ENCODE measurements at places on chromosomes 16 and 17.

- DNase-seq: no peak
Observed at GRCh38 chr17:6941989-6942388, 53.9 kb upstream of the ALOX12 start.

GRCh38 chr16:56354016-56354415 is 71.3 kb downstream of the AMFR start:
- DNase-seq: no peak

DNA sequence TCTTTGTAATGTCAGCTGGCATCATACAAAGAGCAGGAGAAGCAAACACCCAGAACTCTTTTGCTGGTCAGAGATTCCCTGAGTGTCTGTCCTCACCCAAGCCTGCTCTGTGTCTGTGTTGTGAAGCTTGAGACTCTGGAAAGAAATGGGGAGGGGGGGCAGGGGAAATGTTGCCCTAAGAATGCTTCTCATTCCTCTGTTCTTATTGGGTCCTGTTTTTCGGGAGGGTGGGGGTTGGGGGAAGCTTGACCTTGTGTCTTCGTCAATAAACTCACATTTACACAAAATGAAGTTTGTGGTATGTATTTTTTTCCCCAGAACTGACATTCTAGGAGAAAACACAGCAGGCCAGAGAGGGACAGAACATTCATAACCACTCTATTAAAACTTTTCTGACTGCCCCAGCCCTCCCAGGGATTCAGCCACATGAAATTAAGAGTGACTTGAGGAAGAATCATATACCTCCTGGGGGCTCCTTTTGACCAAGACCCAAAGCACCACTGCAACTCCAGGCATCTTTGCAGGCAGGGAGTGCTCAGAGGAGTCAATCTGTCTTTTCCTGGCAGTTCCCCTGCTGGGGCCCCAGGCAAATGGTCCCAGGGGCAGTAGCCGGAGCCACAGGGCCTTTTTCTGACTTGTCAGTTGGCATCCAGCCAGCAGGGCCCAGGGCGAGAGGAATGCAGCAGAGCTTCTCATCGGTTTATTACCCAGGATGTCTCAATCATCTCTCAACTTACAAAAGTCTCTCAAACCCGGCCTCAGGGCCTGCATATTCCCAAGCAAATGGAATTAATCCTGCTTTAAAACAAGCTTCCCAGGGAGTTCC is 5.1 kb upstream of the RASL10B start:
- no peak for DNase-seq

- no peak for DNase-seq
Observed at GRCh38 chr17:63082952-63083351, 116.9 kb downstream of the TANC2 start.

- no peak for DNase-seq
Observed at GRCh38 chr17:44912763-44913544, 2.3 kb downstream of the GFAP start.

DNA sequence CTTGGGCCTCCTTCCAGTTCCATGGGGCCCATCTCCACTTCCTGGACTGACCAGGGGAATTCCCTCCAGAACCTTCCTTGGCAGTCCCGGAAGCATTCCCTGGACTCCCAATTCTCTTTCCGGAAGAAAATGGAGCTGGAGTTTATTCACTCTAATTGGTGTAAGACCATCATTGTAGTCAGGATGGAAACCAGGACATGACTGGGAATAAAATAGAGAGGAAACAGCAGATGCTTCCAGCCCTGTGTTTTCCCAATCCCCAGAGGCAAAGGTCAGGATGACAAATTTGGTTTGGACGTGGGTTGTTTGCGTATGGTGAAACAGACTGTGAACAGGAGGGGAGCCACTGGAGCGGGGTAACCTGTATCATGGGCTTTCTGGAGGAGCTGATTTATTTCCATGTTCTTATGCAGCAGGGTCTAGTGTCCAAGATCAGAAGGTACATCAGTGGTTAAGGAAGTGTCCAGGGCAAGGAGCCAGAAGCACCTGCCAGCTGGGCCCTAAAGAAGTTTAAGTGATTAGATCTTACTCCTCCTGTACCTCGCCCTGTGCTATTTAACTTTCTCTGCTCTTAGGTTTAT is 8.5 kb upstream of the LONP2 start:
- DNase-seq: no peak

- DNase-seq: no peak
Observed at GRCh38 chr16:66895999-66896398, 15.7 kb downstream of the PDP2 start.
